ENCODE measurements at places on chromosomes 7 and 10. TPM values are rescaled to one million over a fixed set of nuclear protein-coding genes. Genes with fewer than 3 reads are reported as not detected.

The KLHDC10 gene
- 13.7 TPM for total RNA-seq

The PNLIPRP3 gene
- total RNA-seq = not detected

The NME8 gene
- not detected for total RNA-seq

The PAX2 gene
- total RNA-seq = 0.34 TPM

The PITX3 gene
- 0.27 TPM for total RNA-seq

The TSPAN13 gene
- 13.2 TPM for total RNA-seq

The VSIR gene
- 31.7 TPM for total RNA-seq

The RRP12 gene
- total RNA-seq = 52.6 TPM

The PDK4 gene
- total RNA-seq = 22.0 TPM

The CRPPA gene
- total RNA-seq = 0.67 TPM

The WASHC2C gene
- total RNA-seq = 19.6 TPM

The CALML3 gene
- not detected for total RNA-seq

The MSRB2 gene
- total RNA-seq = 12.7 TPM

The CYP2C19 gene
- not detected for total RNA-seq

The HOXA4 gene
- total RNA-seq = 2.3 TPM

The COL17A1 gene
- total RNA-seq = 2.1 TPM

The MAT1A gene
- not detected for total RNA-seq

The CALCR gene
- not detected for total RNA-seq

The ICA1 gene
- 0.85 TPM for total RNA-seq

The GHRHR gene
- total RNA-seq = 0.29 TPM

The VWDE gene
- total RNA-seq = 0.60 TPM

The NOM1 gene
- 16.6 TPM for total RNA-seq

The ELAPOR2 gene
- total RNA-seq = 0.06 TPM

The UNCX gene
- 0.09 TPM for total RNA-seq

The LRRC4 gene
- not detected for total RNA-seq

The ZC3HAV1L gene
- total RNA-seq = 6.8 TPM

The ADCY1 gene
- total RNA-seq = 1.3 TPM

The PRXL2A gene
- 40.7 TPM for total RNA-seq

The GPR146 gene
- total RNA-seq = 2.8 TPM

The NUTM2D gene
- total RNA-seq = 1.2 TPM

The POM121 gene
- total RNA-seq = 44.2 TPM

The SEMA3A gene
- 5.7 TPM for total RNA-seq

The RAPGEF5 gene
- total RNA-seq = 0.12 TPM

The MYO3A gene
- not detected for total RNA-seq

The TMED4 gene
- 49.6 TPM for total RNA-seq

The C10orf53 gene
- total RNA-seq = not detected

The PNLIPRP2 gene
- total RNA-seq = not detected

The TWIST1 gene
- total RNA-seq = 3.2 TPM

The HPSE2 gene
- not detected for total RNA-seq

The GPR15LG gene
- not detected for total RNA-seq

The ALOX5 gene
- 0.38 TPM for total RNA-seq

The HOXA9 gene
- 0.68 TPM for total RNA-seq

The OR2A5 gene
- total RNA-seq = not detected

The GATA3 gene
- 4.0 TPM for total RNA-seq

The RABGEF1 gene
- total RNA-seq = 24.4 TPM

The TCAF2 gene
- 0.36 TPM for total RNA-seq

The NRG3 gene
- not detected for total RNA-seq

The SERPINE1 gene
- 933 TPM for total RNA-seq

The CCDC7 gene
- 0.22 TPM for total RNA-seq

The PTPRN2 gene
- 0.93 TPM for total RNA-seq

The ANXA11 gene
- 167 TPM for total RNA-seq

The ARF5 gene
- 159 TPM for total RNA-seq

The GIMAP6 gene
- not detected for total RNA-seq

The MACROH2A2 gene
- total RNA-seq = 28.7 TPM

The ATP6V0A4 gene
- 0.22 TPM for total RNA-seq

The CD36 gene
- total RNA-seq = 0.06 TPM
